ENCODE measurements at places on chromosomes 6 and 20.

DNA sequence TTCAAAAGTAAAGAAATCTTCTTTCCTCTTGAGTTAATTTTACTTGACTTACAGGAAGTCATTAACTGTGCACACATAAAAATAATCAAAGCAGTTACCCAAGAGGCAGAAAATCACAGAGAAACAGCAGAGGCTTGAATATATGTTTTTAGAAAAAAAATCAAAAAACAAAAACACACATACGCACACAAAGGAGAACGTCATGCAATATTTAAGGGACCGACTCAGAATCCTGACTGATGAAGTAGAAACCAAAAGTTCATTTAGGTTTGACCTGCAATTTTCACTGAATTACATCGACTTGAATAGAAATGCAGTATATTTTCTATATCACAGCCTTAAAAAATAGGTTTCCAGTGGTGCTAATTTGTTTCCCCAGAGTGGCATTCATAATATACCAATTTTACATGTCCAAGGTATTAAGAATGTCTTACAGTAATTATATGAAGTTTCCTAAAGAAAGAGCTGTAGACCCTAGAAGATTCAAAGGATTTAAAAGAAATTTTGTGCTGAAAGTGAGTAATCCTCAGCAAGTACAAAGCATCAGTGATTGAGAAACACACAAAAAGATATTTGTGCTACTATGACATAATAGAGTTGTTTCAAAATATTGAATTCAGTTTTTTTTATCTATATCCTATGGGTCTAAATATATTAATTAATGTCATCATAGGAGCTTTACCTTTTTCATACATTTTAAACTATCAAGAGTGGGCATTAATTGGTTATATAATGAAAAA is 358.5 kb upstream of the RUNX2 start:
- H3K4me3 ChIP-seq = no peak overlapping the region
- H3K36me3 ChIP-seq = no peaks in the 10 kb centered on the region
- no peaks in the 10 kb centered on the region for H3K4me1 ChIP-seq
- no peak for DNase-seq
- H3K27ac ChIP-seq = no peak overlapping the region
- H3K27me3 ChIP-seq = no peaks in the 10 kb centered on the region

DNA sequence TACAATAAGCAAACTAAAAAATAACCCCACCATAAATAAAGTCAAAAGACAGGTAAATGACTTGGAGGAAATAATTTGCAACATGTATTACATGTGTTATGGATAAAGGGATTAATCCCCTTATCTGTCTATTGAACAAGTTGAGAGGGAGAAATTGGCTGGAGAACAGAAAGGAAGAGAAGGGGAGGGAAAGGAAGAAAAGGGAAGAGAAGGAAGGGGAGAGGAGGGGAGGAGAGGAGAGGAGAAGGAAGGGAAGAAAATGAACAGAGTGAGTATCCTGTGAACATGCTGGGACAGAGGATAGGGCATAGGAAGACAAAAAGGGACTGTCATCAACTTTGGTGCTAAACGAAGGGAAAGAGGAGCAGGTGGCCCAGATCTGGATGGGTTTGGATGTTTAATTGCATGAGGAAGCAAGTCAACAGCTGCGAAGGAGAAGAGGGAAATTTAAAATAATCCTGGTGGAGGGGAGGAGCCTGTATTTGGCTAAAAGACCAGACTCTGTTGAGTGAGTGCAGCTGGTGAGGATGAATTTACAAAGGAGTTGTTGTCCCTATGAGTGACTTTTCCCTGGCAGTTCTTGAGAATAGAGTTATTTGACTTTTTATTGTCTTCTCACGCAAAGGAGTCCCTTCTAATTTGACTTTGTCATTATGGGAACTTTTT is 14.2 kb upstream of the SHLD1 start:
- no peaks in the 10 kb centered on the region for H3K36me3 ChIP-seq
- H3K4me1 ChIP-seq = no peaks in the 10 kb centered on the region
- DNase-seq = no peak
- no peak overlapping the region for H3K27ac ChIP-seq
- peaks cover 46% of the 10 kb centered on the region for H3K27me3 ChIP-seq

DNA sequence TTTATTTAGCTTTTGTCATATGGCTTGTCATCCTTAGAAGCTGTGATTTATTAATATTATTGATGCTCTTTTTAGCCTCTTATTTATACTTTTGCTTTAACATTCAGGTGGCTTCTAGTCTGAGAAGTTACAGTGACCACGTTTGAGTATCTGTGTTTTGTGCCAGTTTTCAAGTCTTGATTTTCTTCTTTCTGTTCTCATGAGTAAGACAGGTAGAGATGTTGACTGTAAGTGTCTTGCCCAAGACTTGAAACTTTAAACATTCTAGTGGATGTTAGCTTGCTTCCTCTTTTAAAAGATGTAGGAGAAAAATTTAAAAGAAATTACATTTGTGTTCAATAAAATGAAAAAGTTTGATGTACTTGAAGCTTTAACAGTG is 122.6 kb downstream of the LRRC1 start:
- no peaks in the 10 kb centered on the region for H3K4me1 ChIP-seq
- H3K27ac ChIP-seq = no peak overlapping the region
- H3K36me3 ChIP-seq = peaks cover 3% of the 10 kb centered on the region
- H3K4me3 ChIP-seq = no peak overlapping the region
- H3K27me3 ChIP-seq = no peaks in the 10 kb centered on the region
- no peak for DNase-seq

GRCh38 chr6:167979436-167980139 is 17.9 kb upstream of the KIF25 start:
- peak overlapping the region; percentile 69 for H3K27ac ChIP-seq
- H3K27me3 ChIP-seq = no peaks in the 10 kb centered on the region
- H3K4me3 ChIP-seq = peak overlapping the region; percentile 59
- no peaks in the 10 kb centered on the region for H3K36me3 ChIP-seq
- H3K4me1 ChIP-seq = peaks cover 13% of the 10 kb centered on the region

DNA sequence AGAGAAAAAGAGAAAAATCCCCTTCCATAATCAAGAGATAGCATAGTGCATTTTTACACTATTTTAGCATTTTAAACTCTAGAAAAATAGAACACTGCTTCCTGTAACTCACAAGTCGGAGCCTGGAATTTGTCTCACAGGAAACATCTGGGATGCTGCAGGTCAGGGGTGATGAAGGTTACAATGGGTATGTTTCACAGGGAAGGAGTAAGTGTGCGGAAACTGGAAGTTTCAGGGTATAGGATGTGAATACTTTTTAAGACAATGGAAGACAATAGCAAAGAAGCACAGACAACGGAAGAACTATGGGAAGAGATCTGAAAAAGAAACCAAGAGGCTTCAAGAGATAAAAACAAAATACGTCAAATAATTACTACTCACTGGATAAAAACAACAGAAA is 361.0 kb upstream of the MARCKS start:
- no peak for DNase-seq
- no peak overlapping the region for H3K4me3 ChIP-seq
- no peaks in the 10 kb centered on the region for H3K36me3 ChIP-seq
- H3K27ac ChIP-seq = peak overlapping the region; percentile 36

DNA sequence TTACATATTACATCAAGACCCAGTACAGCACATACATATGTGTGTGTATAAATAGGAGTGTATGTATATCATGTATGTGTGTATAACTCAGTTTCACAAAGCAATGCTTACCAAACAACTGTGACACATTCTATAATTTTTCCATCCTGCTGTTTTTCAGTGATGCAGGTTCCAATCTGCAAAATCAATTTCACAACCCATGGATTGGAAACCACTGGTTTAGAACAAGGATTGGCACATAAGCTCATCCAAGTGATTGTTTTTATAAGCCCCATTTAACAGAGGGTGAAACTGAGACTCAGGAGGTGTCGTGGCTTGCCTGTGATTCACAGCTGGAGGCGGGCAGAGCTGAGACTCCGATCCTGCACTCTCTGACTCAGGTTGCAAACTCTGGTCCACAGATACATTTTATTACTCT is 158.2 kb downstream of the ZMYND8 start:
- no peak overlapping the region for H3K4me3 ChIP-seq
- H3K4me1 ChIP-seq = no peaks in the 10 kb centered on the region
- no peak for DNase-seq
- H3K36me3 ChIP-seq = no peaks in the 10 kb centered on the region
- no peaks in the 10 kb centered on the region for H3K27me3 ChIP-seq
- no peak overlapping the region for H3K27ac ChIP-seq

DNA sequence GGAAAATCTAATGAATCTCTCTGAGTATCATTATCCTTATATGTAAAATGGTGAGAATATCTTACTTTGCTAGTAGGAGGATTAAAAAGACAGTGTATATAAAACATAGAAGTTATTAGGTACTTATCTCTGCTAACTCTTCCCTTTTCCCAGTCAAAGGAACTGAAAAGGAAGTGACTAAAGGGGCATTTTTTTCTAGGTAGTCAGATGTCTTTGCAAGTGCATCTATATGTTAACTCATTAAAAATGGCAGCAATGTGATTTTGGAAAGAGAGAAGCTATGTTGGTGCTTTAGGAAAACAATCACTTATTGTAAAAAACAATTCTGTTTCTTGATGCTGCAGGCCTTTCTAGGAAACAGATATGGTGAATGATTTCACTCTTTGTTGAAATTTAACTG is 180.9 kb downstream of the SAMD5 start:
- H3K36me3 ChIP-seq = no peaks in the 10 kb centered on the region
- H3K4me1 ChIP-seq = no peaks in the 10 kb centered on the region
- H3K4me3 ChIP-seq = no peak overlapping the region
- no peak for DNase-seq

- H3K27me3 ChIP-seq = no peaks in the 10 kb centered on the region
- no peak overlapping the region for H3K27ac ChIP-seq
- H3K4me3 ChIP-seq = no peak overlapping the region
- no peaks in the 10 kb centered on the region for H3K36me3 ChIP-seq
Measured at GRCh38 chr6:125415913-125416312, 114.1 kb upstream of the HDDC2 start.

- H3K4me1 ChIP-seq = peaks cover 13% of the 10 kb centered on the region
- H3K27me3 ChIP-seq = no peaks in the 10 kb centered on the region
- peaks cover 38% of the 10 kb centered on the region for H3K36me3 ChIP-seq
- H3K4me3 ChIP-seq = no peak overlapping the region
- no peak overlapping the region for H3K27ac ChIP-seq
Measured at GRCh38 chr20:41142919-41143318, 5.6 kb downstream of the PLCG1 start.

- H3K4me1 ChIP-seq = no peaks in the 10 kb centered on the region
- DNase-seq = no peak
- no peak overlapping the region for H3K4me3 ChIP-seq
- no peak overlapping the region for H3K27ac ChIP-seq
Measured at GRCh38 chr20:58141496-58141895, 87.0 kb downstream of the ANKRD60 start.

DNA sequence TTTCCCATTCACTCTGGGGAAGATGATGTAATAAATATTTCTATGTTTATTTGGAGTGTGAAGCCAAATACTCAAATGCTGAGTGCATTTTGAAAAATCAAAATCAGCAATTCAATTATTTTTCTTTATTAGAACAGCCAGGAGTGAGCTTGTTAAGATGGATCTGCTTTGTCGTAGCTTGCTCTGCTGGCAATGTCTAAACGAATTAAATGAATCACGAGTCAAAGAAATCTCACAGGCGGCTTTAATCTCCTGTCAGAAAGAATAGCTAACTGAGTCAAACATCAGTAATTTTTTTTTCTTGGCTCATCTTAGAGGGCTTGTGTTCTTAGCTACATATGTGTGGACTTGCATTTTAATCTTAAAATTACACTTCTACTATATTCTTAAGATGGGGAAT is 100.2 kb upstream of the HMGN3 start:
- no peak overlapping the region for H3K4me3 ChIP-seq
- no peak overlapping the region for H3K27ac ChIP-seq
- H3K4me1 ChIP-seq = no peaks in the 10 kb centered on the region
- no peaks in the 10 kb centered on the region for H3K27me3 ChIP-seq
- H3K36me3 ChIP-seq = no peaks in the 10 kb centered on the region
- DNase-seq = no peak

DNA sequence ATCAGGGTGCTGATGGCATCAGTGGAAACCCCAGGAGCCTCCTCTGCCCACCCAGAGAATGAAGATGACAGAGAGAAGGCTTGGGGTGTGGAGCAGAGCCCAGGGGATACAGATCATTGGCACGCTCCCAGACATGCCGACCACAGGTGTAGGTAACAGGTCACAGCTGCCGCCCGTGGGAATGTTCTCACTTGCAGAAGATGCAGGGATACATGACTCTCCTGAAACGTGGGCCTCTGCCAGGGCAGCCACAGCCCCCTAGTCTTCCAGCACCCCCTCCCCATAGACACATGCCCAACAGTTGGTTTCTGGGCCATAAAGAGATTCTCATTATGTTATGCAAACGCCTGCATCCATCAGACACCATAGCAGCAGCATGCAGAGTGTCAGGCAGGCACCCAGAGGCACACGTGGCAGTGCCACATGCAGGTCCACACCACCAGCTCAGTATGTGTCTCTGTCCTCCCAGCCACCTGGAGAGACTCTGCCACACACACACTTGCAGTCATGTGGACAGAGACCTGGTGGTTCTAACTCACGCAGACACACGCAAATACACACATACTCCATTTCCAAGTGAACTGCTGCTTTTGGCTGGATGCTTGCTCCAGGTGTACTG is 45.5 kb downstream of the LRFN2 start:
- no peaks in the 10 kb centered on the region for H3K4me1 ChIP-seq
- no peaks in the 10 kb centered on the region for H3K27me3 ChIP-seq
- no peaks in the 10 kb centered on the region for H3K36me3 ChIP-seq
- DNase-seq = no peak
- no peak overlapping the region for H3K4me3 ChIP-seq

DNA sequence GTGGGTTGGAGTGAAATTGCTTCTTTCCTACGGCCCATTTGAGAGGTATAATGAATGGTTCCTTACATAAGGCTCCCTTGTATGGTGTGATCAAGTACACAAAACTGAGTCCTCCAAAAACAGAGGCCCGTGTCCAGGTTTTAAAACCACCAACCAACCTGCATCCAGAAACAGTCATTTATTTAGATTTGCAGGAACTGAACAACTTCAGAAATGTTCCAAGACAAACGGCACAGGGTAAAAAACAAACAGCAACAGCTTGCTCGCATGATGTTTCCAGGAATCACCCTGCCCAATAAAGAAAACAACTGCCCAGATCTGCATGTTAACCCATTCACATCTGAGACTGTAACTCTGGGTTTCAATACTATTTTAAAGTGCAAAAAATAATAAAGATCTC is 40.2 kb upstream of the TRAM2 start:
- no peak overlapping the region for H3K4me3 ChIP-seq
- H3K27ac ChIP-seq = no peak overlapping the region
- H3K4me1 ChIP-seq = no peaks in the 10 kb centered on the region

- H3K4me1 ChIP-seq = no peaks in the 10 kb centered on the region
- H3K4me3 ChIP-seq = peak overlapping the region; percentile 98
- no peak for DNase-seq
Measured at GRCh38 chr6:32972353-32973143, 4.2 kb downstream of the BRD2 start.

GRCh38 chr6:96809119-96809518 is 28.2 kb downstream of the GPR63 start:
- H3K4me1 ChIP-seq = no peaks in the 10 kb centered on the region
- no peak overlapping the region for H3K27ac ChIP-seq
- H3K27me3 ChIP-seq = no peaks in the 10 kb centered on the region
